ENCODE measurements at places on chromosomes 6 and 20.

GRCh38 chr20:11542645-11543044 lies 375.0 kb upstream of the BTBD3 start:
- DNase-seq, result no peak

- peak; percentile 95 for DNase-seq
These were observed at the start of gene GMEB2 for GRCh38 chr20:63626424-63627128. Gene GMEB2 (minus strand): TSS chr20:63627101. CDS start chr20:63619397, 7,704 bp downstream.

DNA sequence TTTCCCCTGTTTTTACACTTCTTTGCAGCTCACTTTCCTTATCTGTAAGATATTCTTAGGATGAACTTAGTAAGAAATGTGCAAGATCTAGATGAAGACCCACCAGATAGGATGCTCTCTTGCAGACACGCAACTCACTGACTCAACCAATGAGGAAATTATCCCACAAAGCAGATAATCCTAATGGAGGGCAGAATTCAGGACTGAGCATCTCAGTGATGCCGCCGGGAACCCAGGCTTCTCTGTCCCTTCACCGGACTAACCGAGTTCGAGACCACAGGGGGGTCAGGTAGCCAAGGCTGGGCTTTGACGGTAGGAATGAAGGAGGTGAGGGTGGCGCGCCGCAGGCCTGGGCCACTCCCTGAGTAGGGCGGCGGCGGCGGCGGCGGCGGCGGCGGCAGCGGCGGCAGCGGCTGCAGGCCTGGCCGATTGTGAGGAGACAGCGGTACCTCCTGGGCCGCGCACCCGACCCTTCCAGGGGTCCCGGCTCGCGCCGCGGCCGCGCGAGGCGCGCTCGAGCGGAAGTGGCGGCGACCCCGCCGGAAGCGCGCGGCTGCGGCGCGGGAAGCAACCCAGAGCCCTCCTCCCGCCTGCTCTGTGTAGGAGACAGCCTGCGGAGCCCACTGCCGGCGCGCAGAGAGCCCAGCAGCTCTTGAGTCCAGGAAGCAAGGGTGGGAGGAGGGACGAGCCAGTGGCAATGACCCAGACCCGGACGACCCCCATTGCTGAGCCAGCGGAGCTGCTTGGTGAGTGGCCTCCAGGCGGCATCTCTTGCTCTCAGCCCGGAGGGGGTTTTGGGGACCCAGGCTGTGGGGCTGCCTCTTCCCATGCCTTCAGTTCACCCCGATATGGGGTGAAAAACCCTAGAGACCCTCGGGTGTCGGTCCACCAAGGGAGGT lies at the start of gene KHDC1:
Gene KHDC1 (minus strand): TSS at position 526 of the 899 bp plus-strand sequence. CDS start 20,679 bp downstream, outside the sequence.
- DNase-seq, result peak; percentile 86

- no peak for DNase-seq
These were observed 26.2 kb downstream of the PHACTR3 start for GRCh38 chr20:59630526-59630925.

DNA sequence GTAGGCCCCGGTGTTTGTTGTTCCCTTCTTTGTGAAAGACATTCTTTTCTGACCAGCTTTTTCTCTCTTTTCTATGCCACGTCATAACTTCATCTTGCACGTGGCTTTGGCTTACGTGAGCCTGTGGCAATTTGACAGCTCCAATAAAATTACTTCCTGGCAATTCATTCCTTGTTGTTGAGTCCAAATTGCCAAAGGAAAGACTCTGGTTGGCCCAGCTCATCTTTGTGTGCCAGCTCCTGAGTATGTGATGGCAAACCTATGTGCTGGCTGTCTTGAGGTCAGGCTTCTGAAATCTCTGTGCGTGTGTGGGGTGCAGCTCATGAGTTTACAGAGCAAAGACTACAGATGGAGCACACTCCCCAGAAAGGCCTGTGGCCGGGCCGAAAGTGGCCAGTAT lies 272.5 kb upstream of the SGK1 start:
- no peak for DNase-seq

- no peak for DNase-seq
These were observed 263.3 kb upstream of the CITED2 start for GRCh38 chr6:139637766-139638165.

- DNase-seq, result no peak
These were observed 49.9 kb downstream of the SLC35A1 start for GRCh38 chr6:87522686-87523085.

DNA sequence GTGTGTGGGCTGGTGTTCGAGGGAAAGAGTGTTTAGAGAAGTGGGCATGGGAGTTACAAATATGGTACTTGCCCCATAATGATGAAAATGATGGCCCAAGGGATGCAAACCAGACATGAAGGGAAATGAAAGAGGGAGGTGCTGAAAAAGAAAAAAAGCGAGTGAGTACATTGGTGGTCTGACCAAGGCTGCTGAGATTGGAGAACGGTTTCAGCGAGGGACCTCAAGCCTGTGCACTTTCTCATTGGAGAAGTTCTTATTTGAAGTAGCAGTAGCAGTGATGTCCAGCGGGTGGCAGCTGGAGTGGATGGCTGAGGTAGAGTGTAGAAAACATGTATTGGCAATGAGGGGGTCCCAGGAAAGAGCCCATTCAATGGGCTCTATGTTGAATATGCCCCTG lies 54.8 kb downstream of the TNFAIP3 start:
- peak; percentile 10 for DNase-seq

GRCh38 chr6:146673069-146673468 lies 74.3 kb downstream of the ADGB start:
- no peak for DNase-seq

GRCh38 chr6:117951783-117952182 lies 44.7 kb downstream of the SLC35F1 start:
- DNase-seq, result no peak

- DNase-seq, result no peak
These were observed 46.8 kb downstream of the PLN start for GRCh38 chr6:118594877-118595276.

GRCh38 chr6:26243752-26244151 lies 121.2 kb upstream of the BTN3A2 start:
- peak; percentile 47 for DNase-seq

GRCh38 chr6:68158256-68158655 lies 476.8 kb upstream of the ADGRB3 start:
- DNase-seq, result no peak

DNA sequence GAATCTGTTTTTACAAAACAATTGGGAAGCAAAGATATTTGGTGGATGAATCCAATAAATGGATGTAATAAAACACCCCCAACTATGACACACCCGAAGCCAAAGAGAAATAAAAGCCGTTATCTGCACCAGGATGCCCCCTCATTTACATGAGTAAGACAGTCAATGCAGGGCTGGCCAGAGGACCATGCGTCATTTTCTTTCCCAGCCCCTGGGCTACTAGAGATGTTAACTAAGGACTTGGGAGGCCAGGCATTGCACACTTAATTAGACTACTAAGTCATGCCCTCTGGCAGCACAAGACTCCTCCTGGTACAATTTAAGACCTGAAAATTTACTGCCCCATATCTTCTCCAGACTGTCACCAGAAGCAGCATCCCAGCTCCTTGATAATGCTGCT lies 3.2 kb downstream of the LEMD2 start:
- DNase-seq, result no peak

DNA sequence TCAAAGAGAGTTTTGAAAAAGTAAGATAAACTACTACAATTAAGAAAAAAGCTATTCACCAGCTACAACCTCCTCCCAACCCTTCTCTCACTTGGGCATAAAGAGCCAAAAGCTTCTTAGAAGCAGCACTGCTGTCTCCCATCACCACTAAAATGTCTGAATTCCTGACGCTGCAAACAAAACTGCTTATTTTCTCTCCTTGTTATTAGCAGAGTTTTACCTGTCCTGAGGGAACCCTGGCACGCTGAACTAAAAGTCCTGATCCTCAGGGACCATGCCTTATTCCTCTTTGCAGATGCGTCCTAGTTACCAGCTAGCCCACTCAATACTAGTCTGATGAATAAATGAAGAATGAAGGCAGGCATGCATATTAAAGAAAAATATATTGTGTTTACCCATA lies 1.1 kb downstream of the HACE1 start:
- DNase-seq, result peak; percentile 14

- DNase-seq, result no peak
These were observed 171.9 kb downstream of the GMDS start for GRCh38 chr6:2073476-2073875.

DNA sequence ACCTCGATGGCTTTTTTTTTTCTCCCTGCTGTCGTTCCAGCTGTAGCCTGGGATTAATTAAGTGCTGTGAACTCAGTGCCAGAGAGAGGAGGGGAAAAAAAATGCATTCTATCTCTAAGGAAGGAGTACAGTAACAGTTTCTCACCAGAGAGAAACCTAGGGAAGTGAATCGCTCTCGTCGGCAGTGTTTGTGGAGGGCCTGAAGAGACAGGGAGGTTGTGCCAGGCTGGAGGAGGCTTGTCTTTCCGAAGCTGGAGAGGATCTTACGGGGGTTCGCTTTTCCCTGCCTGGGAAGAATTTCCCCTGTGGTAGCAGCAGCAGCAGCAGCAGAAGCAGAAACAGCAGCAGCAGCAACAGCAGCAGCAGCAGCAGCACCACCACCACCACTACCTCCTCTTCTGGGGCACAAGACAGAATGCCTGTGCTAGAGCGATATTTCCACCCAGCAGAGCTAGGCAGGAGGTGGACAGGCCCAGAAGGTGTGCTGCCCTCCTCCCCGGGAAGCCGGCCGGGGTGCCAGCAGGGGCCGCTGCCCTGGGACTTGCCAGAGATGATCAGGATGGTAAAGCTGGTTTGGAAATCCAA lies 186.5 kb downstream of the PDE7B start:
- peak; percentile 5 for DNase-seq

- DNase-seq, result no peak
These were observed 172.1 kb upstream of the OLIG3 start for GRCh38 chr6:137666202-137666774.

- DNase-seq, result no peak
These were observed 44.4 kb downstream of the FAXC start for GRCh38 chr6:99305021-99305554.

DNA sequence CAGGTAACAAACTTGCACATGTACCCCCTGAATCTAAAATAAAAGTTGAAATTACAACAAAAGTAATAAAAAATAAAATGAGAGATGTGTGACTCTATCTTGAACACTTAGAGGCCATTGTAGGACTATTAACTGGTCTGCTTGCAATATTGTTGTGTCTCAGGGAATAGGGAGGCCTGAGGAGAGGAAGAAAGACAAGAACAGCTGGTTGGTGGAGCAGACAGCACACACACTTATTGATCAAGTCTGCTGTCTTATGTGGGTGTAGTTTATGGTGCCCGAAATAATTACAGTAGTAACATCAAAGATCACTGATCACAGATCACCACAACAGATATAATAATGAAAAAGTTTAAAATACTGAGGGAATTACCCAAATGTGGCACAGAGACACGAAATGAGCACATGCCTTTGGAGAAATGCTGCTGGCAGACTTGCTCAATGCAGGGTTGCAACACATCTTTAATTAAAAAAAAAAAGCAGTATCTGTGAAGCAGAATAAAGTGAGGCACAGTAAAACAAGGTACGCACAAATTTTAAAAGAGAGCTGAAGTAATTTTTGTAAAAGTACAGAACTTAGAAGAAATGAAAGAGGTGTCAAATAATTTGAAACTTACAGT lies 110.1 kb upstream of the HDAC2 start:
- DNase-seq, result no peak

- no peak for DNase-seq
These were observed 44.8 kb upstream of the RNGTT start for GRCh38 chr6:89008001-89008814.

DNA sequence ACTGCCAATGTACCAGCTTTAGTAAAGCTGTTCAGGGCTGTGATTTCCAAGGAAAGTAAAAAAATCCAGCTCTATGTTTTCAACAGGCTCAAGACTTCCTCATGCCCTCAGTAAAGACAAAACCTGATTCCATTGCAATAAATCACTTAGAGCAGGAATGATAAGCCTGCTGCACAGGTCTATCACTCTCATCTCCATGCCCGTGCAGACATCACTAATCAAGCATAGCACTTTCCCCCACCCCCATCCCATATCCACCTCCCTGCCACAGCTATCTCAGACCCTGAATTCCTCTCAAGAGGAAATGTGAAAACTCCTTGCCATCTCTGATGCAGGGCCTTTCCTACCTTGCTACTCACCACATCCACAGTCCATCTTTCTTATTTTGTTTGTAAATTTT lies 554.9 kb downstream of the MAFB start:
- no peak for DNase-seq

GRCh38 chr6:114559419-114559818 lies 216.6 kb upstream of the HS3ST5 start:
- DNase-seq, result no peak

- DNase-seq, result no peak
These were observed 95.3 kb downstream of the NFATC2 start for GRCh38 chr20:51447097-51447764.

DNA sequence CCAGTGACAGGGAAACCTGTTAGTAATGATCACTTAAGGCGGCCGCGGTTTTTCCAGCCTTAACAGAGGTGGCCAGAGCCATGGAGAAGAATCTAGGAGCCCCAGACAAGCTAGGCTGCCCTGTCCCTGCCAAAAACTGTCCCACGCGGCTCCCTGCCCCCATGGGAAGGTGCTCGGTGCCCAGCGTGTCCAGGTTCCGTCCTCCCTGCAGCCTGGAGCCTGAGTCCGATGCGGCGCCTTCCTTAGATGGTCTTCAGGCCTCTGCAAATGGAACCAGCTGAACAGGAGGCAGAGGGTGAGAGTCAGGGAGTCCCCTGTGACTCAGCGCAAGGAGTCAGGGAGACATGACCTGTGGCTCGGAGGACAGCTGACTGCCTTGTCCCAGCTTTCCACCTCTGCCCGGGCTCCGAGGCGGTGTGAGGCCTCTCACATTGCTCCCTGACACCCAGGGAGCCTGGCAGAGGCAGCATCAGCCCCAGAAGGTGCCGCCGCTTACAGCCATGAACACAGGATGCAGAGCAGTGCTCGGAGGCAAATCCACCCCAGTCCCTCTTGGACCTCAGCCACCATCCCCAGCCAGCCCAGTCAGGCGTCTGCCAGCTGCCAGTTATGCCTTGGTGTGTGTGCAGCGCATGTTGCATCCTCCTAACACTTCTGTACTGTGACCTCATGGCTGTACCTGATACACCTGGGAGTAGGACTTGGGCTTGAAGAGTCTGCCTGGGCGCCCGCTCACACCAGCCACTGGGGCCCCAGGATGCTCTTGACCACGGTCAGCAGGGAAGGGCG lies 377.7 kb downstream of the CDH4 start:
- DNase-seq, result no peak

- peak; percentile 4 for DNase-seq
These were observed 29.2 kb downstream of the MAK start for GRCh38 chr6:10809098-10809497.

GRCh38 chr20:53752971-53753879 lies 159.6 kb upstream of the ZNF217 start:
- DNase-seq, result no peak

GRCh38 chr6:28567506-28567905 lies 41.8 kb downstream of the GPX5 start:
- no peak for DNase-seq

GRCh38 chr20:36547186-36548005 lies 6.1 kb downstream of the MYL9 start:
- DNase-seq, result no peak

DNA sequence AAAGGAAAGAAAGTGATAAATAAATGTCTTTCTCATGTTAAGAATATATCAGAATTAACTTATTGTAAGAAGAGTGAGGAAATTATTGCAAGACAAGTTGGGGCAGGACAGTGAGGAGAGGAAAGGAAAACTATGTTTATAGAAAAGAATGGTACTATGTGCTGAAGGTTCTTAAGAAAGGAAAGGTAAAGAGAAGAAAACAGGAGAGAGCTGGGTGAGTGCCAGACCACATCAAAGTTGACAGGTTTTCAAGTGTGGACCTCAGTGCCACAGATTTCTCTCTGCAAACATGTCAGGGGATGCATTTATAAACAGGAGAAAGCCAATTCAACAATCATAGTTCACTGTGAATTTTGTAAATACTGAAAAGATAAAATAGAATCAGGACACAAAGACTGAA lies 439.2 kb downstream of the PKHD1 start:
- DNase-seq, result peak; percentile 68
